ENCODE measurements at places on chromosomes 4 and X.

- DNase-seq: no peak
Observed at GRCh38 chr4:76657443-76657842, 222.4 kb downstream of the SHROOM3 start.

- no peak for DNase-seq
Observed at GRCh38 chr4:152956650-152957436, 20.7 kb downstream of the FHDC1 start.

DNA sequence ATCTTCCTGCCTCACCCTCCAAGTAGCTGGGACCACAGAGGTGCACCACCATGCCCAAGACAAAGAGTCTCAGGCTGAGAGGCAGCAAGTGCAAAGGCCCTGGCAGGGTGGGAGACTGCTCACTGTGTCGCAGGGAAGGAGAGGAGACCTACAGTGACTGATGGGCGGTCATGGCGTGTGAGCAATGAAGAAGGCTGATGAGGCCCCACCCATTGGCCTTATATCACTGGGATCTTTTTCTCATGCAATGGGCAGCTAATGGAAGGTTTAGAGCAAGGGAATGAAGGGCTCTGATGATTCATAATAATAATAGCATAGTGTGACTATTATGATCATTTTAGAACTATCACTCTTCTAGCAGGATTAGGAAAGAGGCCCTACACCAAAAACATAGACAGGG lies 20.9 kb downstream of the FAM9C start:
- DNase-seq: no peak

- DNase-seq: no peak
Observed at GRCh38 chrX:133151336-133151735, 54.4 kb upstream of the USP26 start.

- no peak for DNase-seq
Observed at GRCh38 chr4:113077575-113077974, 28.1 kb downstream of the ANK2 start.

DNA sequence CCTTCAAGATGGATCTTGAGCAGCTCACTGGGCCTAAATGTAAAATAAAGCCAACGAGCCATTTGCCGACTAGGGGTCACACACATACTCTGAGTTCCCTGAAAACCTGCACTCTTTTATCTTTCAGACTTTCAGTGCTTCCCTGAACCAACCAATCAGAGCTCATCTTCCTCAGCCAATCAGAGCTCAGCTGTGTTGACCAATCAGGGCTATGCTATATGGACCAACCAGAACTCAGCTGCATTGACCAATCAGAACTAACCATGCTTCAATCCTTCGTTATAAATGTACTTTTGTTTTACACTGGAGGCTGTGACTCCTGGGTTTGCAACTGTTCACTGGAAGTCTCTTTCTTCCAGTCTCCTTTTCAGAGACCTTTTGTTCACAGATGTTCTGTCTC lies 19.3 kb downstream of the SLC25A53 start:
- DNase-seq: no peak

DNA sequence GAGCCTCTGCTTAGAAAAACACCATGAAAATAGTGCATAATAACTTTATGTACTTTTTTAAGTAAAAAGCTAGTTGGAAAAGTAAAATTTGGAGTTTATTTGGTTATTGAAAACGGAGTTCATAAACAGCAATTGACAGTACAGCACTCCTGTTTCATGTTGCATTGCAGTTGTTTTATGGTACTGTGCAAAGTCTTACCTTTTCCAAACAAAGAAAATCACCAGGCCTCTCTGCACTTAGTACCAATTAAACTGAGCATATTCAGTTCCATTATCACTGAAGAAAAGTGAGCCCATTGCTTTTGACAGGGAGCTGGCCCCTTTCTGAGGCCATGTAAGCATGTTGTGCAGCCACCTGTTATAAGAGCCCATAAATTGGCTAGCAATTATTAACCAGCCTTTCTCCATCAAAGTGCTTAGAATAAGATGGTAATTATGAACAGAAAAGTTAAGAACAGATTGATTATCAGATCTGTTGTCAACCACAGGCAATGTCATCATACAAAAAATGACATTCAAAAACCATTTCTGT lies 376.6 kb upstream of the EMCN start:
- no peak for DNase-seq

DNA sequence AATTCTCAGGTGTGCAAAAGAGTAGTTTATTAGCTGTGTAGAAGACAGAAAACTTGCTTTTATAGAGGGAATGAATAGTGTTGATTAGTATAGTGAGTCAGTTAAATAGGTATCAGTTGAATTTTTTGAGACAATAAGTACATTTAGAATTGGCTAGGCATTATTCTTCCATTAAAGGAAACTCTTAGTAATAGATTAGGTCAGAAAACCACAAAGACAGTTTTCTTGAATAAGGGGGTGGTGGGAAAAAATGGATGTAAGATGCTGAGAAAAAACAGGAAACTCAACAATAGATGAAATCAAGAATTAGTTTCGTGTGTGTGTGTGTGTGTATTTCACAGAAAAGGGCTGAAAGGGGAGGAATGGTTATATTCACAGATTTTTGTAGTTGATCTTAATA lies 16.8 kb downstream of the CD38 start:
- no peak for DNase-seq

- no peak for DNase-seq
Observed at GRCh38 chrX:31356275-31357212, 284.7 kb upstream of the FTHL17 start.

DNA sequence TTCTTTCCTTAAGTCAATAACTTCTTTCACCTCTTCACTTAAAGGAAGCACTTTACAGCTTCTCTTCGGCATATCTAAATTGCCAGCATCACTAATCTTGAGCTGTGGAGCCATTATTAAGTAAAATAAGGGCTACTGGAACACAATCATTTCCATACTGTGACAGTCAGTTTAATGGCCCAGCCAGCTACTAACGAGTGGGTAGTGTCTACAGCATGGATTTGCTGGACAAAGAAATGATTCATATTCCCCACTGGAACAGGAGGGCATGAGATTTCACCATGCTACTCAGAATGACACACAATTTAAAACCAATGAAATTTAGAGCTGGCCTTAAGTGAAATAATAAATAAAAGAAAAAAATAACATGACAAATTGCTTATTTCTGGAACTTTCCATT lies 72.1 kb downstream of the DDIT4L start:
- DNase-seq: no peak

GRCh38 chr4:126807132-126807531 lies 825.6 kb upstream of the INTU start:
- no peak for DNase-seq

GRCh38 chr4:155578219-155578618 lies 88.4 kb upstream of the GUCY1A1 start:
- DNase-seq: no peak
